ENCODE measurements at places on chromosomes 3 and 15.

DNA sequence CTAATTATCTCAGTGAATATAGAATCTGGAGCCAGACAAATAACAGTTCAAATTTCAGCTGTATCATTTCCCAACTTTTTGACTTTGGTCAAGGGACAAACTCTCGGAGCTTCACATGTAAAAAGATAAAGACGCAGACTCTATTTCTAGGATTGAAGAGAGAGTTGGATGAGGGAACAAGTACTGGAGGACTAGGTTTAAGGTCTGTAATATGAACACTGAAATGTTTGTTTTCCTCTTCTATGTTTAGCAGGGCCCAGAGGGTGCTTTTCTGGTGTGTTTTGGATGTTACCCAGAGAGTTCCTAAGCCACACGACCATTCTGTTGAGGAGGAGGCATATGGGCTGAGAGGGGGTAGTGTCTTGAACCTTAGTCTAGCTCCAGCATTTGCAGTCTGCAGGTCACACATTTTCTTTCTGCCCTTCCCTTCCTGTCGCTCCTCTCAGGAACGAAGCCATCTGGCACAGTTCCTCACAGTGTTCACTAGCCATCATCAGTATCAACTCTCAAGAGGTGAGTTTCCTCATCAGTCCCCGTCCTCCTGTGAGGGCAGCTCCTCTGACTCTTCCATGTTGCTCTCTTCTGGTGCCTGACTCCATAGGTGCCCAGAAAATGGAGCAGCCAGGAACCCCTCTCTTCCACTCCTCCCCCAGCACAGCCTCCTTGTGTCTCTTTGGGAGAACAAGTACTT lies 250.1 kb downstream of the SQOR start:
- DNase-seq: no peak

GRCh38 chr3:124832782-124833709 lies 54.1 kb downstream of the ITGB5 start:
- DNase-seq: no peak

DNA sequence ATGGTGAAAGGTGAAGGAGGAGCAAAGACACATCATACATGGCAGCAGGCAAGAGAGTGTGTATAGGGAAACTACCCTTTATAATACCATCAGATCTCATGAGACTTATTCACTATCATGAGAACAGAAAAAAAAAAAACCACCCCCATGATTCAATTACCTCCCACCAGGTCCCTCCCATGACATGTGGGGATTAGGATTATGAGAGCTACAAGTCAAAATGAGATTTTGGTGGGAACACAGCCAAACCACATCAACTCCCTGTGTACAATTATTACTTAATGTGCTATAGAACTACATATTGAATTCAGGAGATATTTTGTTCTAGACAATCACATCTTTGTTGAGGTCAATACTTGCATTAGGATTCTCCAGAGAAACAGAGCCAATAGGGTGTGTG lies 313.4 kb downstream of the CNTN6 start:
- DNase-seq: no peak

- no peak for DNase-seq
Observed at GRCh38 chr3:134762016-134762415, 33.0 kb upstream of the EPHB1 start.

DNA sequence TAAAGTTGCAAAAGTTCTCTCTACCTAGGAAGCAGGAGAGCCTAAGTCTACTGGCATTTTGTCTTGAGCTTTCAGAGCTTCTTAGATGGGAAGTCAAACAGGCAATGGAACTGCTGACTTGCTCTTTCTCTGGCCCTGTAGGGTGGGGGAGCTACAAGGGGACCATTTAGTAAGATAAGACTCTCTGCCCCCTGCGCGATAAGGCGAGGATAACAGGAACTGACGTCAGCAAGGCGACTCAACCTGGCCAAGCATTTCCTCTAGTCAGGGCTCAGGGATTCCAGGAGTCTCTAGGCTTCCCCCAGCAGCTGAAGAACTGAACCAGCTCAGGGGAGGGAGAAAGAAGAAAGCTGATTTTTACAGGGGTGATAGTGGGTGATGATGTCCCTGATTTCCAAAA lies 5.8 kb downstream of the RARB start:
- DNase-seq: no peak

- no peak for DNase-seq
Observed at GRCh38 chr3:15263120-15263519, 57.1 kb downstream of the CAPN7 start.

DNA sequence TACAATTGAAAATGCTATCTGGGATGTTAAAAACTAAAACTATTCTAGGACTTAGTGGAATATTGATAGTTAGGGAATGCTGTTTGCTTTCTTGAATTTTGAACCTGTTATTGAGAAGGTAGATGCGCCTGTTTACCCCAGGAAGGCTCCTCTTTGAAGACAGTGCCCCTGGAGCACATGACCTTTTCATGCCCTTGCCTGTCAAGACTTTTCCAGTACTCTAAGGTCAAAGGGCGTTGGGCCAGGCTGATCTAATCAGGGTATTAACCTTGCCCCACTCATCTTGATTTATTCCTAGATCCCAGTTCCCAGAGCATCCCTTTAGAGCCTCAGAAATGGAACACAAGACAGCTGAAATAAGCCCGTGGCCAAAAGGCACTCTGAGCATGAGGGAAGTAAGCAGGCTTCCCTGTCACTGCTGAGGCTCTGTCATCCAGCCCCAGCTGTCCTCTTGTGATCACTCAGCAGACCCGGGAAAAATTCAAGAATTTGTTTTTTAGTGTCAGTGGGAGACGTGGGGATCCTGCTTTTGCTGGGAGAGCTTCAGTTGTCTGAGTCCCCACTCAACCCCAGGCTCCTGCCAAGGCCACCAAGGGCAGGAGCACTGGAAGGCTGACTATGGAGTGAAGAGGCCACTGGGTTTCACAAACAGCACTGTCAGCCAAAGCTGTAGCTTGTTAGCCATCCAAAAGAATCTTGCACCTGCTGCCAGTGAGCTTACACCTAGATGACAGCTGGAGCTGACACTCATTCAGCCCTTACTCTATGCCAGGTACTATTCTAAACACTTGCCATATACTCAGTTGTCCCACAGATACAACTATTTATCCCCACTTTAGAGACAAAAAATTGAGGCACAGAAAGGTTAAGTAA lies 169.0 kb downstream of the PGPEP1L start:
- no peak for DNase-seq

- peak; percentile 43 for DNase-seq
Observed at GRCh38 chr3:37243820-37244748, 69.7 kb upstream of the LRRFIP2 start.

- no peak for DNase-seq
Observed at GRCh38 chr3:11371747-11372146, 99.5 kb downstream of the ATG7 start.

- no peak for DNase-seq
Observed at GRCh38 chr3:72421126-72421525, 427.1 kb downstream of the SHQ1 start.

DNA sequence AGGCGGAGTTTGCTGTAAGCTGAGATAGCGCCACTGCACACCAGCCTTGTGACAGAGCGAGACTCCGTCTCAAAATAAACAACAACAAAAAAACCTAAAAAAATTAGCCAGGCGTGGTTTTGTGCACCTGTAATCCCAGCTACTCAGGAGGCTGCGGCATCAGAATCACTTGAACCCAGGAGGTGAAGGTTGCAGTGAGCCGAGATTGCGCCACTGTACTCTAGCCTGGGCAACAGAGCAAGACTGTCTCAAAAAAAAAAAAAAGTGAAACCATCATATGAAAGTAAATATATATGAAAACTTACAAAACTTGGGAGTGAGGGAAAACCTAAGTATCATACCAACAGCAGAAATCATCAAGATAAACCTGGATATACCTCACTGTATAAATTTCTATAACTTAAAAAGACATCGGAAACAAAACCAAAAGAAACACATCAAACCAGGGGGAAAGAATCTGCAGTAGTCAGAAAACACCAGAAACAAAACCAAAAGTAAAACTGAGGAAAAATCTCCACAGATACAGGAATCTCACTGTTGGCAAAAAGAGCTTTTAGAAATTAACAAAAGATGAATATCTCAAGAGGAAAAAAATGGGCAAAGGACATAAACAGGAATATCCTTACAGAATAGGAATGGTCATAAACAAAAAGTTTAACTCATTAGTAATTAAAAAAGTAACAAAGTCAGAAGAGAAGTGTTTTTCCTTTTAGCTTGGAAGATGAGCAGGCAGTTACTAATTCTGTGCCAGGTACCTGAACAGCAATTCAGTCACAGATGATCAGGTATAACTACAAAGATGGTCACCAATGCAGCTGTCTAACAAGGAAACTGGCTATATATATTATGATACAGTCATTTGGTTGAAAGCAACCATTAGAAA lies 41.3 kb downstream of the ETV5 start:
- DNase-seq: no peak

- DNase-seq: no peak
Observed at GRCh38 chr3:73206030-73206429, 144.6 kb downstream of the EBLN2 start.

GRCh38 chr3:15645740-15646501 lies 44.4 kb downstream of the BTD start:
- DNase-seq: no peak

GRCh38 chr3:25097023-25097422 lies 331.0 kb upstream of the RARB start:
- peak; percentile 15 for DNase-seq

- DNase-seq: no peak
Observed at GRCh38 chr3:183265157-183265642, 12.1 kb downstream of the B3GNT5 start.

DNA sequence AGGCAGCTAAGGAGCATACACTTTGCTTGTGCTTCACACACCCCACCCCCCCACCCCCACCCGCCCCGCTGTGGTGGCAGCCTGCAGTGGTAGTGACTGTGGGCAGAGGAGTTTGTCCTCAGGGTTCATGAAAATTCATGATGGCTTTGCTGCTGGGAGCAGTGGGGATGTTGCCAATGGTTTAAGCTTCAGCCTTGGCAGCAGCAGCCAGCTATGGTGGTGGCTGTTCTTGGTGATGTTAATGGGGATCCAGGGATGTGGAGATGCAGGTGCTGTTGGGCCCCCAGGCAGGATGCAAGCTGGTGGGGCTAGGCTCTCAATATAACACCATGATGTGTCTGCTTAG lies 55.8 kb downstream of the TNFAIP8L3 start:
- DNase-seq: no peak

- DNase-seq: no peak
Observed at GRCh38 chr3:90034038-90034437, 926.6 kb downstream of the EPHA3 start.

DNA sequence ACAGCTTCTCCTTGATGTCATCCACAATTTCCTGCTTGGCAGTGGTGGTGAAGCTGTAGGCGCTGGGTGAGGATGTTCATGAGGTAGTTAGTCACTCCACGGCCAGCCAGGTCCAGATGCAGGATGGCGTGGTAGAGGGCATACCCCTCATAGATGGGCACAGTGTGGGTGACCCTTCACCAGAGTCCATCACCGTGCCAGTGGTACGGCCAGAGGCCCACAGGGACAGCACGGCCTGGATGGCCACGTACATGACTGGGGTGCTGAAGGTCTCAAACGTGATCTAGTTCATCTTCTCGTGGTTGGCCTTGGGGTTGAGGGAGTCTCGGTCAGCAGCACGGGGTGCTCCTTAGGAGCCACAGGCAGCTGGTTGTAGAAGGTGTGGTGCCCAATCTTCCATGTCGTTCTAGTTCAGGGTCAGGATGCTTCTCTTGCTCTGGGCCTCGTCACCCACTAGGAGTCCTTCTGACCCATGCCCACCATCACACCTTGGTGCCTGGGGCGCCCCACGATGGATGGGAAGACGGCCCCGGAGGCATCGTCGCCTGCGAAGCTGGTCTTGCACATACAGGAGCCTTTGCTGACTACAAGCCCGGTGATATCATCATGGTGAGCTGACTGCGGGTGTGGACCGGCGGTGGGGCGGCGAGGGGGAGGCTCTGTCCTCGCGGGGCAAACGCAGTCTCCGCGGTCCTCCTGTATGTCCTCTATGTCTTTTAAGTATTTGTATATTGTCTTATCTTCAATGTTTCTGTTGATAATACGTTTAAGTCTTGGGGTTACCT lies 1119.0 kb downstream of the NAALADL2 start:
- DNase-seq: no peak

- DNase-seq: no peak
Observed at GRCh38 chr3:15429080-15429479, 1.7 kb downstream of the EAF1 start.

DNA sequence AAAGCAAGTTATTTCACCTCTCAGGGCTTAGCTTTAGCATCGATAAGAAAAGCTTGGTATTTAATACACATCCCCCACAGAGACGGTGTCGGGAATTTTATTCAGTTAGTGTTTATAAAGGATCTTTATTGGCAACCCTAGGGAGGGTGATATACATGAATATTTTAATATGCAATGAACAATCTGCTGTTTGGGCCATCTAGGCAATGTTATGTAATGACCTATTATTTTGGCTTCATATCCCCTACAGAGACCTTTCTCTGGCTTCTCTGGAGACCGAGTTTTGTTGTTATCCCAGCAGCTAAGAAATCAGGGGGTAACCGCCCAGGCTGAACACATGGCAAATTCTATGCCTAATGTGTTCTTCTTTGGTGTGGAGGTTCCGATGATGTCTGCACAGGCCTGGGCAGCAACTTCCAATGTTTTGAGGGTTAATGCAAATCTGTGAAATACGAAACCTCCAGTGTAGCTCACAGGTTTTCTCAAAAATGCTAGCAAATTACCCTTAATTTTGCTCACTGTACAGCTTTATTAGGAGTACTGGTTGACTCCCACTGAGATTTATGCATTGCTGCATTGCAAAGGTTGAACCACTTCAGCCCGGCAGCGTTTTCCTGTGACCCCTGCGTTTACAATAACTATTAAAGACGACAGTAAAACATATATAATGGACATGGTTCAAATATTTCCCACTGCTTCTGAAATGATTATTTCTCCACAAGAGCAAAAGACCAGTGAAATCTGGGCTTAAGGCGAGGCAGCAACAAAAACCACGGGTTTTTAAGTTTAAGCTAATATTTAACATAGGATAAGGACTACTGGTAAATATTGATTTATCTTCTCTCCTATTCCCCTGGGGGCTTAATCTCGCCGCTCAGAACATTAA lies 298.3 kb upstream of the NR2E3 start:
- DNase-seq: no peak
